ENCODE measurements at places on chromosomes 11 and 22.

- DNase-seq, result no peak
These were observed 48.8 kb downstream of the ARHGAP32 start for GRCh38 chr11:129143335-129143734.

- no peak for DNase-seq
These were observed 147.6 kb downstream of the ME3 start for GRCh38 chr11:86524620-86525352.

DNA sequence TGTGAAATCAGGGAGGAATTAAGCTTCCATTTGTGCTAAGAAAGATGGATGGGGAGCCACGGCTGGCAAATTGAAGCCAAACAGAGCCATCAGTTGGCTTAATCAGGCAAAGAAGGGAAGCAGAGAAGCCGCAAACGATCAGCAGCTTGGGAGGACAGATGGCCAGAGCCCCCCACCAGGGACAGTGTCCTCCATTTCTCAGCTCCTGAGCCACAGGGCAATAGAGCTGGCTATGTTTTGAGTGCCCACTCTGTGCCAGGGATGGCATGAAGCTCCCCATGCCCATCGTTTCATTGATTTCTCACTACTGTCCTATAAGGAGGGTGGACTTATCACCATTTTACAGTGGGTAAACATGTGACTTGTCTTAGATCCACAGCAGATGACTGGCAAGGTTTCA lies 126.3 kb upstream of the ASPHD2 start:
- no peak for DNase-seq

GRCh38 chr11:128330203-128330602 lies 257.2 kb downstream of the ETS1 start:
- no peak for DNase-seq

DNA sequence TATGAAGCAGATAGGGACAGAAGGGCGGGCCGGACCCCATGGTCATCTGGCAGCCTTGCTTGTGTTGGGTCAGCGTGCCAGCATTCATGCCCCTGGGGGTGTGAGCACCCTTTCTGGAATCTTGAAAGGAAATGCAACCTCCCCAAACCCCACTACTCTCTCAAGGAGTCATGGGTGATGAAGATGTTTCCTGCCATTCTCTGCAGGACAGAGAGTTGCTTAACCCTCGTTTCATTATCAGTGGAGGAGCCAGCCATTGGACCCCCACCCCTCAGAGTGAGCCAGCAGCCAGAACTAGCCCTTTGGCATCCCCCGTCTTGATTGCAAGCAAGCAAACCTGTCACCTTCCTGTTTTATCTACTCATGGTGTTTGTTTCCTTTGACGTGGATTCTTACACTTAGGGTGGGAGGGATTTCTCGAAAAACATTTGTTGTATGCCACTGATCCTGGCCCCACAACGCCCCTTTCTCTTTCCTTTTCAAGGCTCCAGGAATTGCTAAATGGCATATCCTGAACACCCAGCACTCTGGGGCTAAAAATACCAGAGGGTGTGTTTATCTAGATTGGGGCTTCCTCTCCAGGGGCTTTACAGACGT lies 258.3 kb downstream of the ETS1 start:
- DNase-seq, result no peak

DNA sequence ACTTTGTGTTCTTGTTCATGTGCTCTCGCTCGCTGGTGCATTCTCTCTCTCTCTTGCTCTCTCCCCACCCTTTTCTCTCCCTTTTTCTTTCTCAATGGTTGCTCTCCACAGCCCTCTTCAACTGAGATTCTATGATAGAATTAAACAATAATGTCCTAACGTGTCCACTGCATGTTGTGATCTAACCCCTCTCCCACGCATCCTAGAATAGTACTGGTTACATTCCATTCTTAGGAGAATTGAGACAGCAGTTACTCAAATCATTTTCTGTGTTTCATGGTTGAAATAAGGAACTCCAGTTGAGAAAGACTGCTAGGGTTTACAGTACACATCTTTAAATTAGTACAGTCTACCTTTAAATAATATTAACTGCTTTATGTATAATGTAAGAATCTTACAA lies 318.1 kb upstream of the PITPNB start:
- DNase-seq, result no peak

GRCh38 chr11:71212871-71213559 lies 39.4 kb downstream of the SHANK2 start:
- DNase-seq, result peak; percentile 59

DNA sequence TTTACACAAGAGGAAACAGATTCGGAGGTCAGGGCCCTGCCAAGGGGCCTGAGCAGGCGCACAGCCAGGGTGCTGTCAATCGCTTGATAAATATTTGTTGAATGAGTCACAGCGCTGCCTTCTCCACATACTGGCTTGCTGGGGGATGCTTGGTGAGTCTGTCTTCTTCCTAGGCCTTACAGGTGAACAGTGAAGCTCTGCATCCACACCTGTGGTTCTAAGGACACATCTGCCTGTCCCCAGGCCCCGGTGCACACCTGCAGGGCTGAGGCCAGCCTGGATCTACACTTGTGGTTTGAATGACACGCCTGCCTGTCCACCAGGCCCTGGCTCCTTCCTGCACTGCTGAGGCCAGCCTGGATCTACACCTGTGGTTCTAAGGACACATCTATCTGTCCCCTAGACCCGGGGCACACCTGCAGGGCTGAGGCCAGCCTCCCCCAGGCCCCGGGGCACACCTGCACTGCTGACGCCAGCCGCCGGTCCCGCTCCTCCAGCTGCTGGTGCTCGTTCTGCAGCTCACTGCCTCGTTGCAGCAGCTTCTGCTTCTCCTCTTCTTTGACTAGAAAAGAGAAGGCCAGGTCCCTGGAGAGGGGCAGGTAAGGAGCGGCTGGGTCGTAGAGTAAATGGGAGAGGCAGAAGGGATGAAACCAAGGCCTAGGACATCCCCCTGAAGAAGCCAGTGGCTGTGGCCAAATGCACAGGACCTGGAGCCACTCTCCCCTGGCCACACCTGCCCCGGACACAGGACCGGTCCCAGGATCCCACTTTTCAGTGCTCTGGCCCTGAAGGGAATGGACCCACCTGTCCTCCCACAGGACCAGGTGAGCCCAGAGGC lies 124.6 kb downstream of the PHF21B start:
- peak; percentile 35 for DNase-seq

GRCh38 chr11:11363674-11364073 lies 10.6 kb upstream of the CSNK2A3 start:
- no peak for DNase-seq

DNA sequence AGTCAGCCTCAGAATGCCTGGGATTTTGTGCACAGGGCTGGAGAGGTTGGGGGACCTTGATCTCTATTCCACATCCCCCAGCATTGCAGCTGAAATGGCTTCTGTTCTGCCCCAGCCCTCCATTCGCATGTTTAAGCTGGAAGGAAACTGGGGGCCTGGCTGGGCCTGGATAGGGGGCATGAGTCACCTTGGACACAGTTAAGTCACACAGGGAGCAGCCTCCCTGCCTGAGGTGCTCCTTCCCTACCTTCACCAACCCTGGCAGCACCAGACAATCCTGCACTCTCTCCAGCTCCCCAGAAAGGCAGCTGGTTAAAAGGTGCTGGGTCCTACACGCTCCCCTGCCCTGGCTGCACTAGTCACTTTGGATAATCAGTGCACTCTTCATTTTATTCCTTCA lies 763 bp downstream of the SMIM45 start:
- no peak for DNase-seq

- DNase-seq, result peak; percentile 61
These were observed 126.0 kb upstream of the CADM1 start for GRCh38 chr11:115630214-115630613.

- no peak for DNase-seq
These were observed 745 bp upstream of the SHISAL1 start for GRCh38 chr22:44313385-44314006.

GRCh38 chr11:58912124-58912523 lies 27.2 kb upstream of the GLYATL1 start:
- DNase-seq, result no peak

GRCh38 chr11:93704237-93704636 lies 37.1 kb downstream of the TAF1D start:
- DNase-seq, result no peak

DNA sequence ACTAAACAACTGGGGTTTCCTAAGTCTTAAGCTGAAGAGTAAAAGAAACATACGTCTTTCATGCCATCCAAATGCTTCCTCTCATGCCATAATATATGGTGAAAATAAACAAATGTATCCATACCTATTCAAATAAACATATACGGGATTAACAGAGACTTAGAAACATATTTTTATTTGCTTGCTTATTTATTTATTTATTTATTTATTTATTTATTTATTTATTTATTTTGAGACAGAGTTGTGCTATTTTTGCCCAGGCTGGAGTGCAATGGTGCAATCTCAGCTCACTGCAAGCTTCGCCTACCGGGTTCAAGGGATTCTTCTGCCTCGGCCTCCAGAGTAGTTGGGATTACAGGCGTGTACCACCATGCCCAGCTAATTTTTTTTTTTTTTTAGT lies 291.6 kb upstream of the CNTN5 start:
- no peak for DNase-seq

DNA sequence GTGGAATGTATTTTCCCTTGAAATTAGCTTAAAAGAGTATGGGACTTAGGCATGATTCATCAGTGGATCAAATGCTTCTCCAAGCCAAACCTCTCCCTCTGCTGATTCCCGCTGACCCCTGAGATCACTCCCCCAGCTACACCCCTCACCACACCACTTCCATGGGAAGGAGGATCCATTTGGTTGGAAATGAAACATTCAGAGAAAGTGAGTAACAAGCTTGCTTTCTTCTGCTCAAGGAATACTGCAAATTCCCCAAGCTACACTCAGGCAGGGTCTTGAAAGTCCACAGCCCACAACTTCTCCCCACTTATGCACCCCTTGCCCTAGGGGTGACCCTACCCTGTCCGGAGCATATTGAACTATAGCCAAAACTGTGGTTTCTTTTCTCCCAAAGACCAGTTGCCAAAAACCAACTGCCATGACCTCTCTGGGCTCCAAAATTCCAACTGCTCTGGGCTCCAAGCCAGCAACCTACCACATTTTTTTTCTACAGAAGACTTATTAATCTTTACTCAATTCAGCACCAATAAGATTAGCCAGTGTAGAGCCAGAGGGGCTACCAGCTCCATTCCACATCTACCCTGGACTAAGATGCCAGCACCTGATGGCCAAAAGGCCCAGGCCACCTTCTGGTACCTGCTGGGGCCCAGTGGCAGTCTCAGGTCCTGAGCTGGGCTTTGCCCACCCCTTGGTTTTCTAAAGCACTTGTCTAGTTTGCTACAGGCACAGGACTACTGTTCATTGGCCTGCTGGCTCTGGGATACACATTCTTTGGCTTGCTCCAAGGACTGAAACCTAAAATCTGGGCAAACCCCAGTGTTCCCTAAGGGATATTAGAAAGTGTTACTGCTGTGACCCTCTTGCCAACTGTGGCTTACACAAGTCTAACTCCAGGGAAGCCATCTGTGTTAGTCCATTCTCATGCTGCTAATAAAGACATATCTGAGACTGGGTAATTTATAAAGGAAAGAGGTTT lies 101.1 kb downstream of the MICAL3 start:
- no peak for DNase-seq

DNA sequence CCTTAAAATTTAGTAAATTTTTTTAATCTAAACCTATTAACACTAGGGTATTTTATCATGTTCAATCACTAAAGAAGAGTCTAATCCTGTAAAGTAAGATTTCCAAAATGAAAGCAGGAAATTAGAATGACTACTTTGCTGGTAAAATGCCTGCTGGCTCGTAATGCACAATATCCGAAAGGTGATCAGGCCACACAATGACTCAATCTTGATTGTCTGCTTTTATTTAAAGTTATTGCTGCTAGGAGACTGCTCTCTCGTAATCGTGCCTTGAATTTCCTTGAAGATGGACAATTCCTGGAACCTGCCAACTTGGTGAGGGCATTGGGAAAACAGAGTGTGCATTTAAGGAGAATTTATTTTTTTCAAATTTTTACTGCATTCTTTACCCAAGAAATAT lies 1786.5 kb upstream of the RAG2 start:
- no peak for DNase-seq

DNA sequence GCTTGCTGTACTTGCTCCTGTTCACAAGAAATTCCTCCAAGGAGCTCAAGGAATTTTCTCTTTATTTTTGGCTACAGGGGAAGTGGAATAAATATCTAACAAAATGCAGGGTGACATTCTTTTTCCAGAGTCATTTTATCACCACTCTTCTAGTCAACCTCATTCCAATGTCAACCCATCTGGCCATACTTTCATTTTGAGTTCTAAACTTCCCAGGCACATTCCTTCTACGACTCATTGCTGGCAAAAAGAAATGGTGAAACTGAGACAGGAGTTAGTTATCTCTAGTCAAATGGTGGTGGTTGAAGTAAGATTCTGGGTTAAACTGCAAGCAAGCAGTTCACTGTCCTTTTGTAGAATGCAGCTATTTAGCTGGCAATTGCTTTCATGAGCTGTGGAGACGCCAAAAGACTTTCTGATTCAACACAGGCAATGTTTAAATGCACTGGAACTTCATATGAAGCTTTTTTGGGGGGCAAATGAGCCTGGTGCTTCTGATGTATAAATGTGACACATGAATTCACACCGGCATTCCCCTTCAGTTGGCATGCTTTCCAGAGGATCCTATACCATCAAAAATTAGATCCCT lies 304.6 kb downstream of the CADM1 start:
- DNase-seq, result no peak

Data from H7 (cell line).